Large intestine (tissue), 12 donors: ENCODE measurements at places on chromosomes 2 and 18. TPM values are rescaled to one million over a fixed set of nuclear protein-coding genes. Genes with fewer than 3 reads are reported as not detected.

UGT1A7 gene
- polyA plus RNA-seq = not detected

LBX2 gene
- polyA plus RNA-seq = 47.8 TPM

- DNase-seq = no peak
Observed at GRCh38 chr2:44101246-44101645, 67.4 kb upstream of the PPM1B start.

GRCh38 chr2:10880586-10881321 lies 31.0 kb upstream of the KCNF1 start:
- DNase-seq = no peak

GRCh38 chr2:185063761-185064160 lies 465.4 kb downstream of the ZNF804A start:
- no peak for DNase-seq

ZNF519 gene
- polyA plus RNA-seq = 7.2 TPM

DNA sequence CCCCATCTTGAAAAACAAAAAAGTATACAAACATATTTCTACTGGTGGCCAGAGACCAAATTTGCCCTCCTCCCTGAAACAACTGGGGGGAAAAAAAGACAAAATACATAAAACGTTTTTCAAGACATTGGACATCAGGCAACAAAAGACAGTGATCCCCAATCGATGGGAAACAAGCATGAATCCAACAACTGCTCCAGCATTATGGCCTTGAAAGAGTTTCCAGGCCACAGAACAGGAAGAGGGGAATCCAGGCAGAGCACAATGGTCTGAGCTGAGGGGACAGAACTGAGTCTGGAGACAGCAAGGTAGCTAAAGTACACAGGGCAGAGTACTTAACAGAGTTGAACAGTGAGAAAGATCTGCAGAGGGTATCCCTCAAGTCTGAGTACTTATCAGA lies 4.4 kb downstream of the CCDC88A start:
- no peak for DNase-seq

AGFG1 gene
- polyA plus RNA-seq = 113 TPM

SEPTIN10 gene
- polyA plus RNA-seq = 67.4 TPM

CD28 gene
- polyA plus RNA-seq = 1.5 TPM

- DNase-seq = no peak
Observed at GRCh38 chr2:24945907-24946306, 25.8 kb downstream of the DNAJC27 start.

DNA sequence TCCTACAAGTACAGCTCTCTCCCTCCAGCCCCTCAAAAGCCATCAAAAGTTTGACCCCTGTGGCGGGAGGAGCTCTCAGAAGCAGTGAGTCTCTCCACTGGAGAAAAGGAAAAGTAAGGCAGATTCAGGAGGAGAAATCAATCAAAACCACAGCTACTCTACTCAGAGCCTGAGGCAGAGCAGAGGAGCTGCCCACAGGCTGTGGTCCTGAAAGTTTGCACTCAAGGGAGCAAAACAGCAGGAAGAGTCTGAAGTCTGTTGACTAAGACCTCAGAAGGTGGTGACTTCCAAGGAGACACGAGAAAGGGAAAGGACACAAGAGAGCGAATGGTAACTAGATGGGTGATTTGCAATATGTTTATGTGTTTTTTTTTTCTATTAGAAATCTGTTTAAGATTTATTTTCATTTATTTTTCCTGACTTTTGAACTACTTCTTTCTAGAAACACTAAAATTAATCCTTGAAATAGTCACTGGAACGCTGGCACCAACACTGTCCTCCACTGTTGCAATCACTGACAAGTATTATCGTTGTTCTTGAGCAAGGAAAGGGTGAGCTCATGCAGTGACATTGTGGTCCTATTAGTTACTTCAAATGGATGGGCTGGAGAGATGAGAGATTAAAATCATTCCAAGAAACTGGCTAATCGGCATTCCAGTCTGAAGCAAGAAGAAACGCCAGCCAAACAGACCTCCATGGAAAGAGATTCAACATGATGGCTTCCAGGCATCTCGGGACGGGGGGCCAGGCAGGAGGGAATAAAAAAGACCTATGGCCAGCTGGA lies 35.8 kb downstream of the PID1 start:
- no peak for DNase-seq

DNA sequence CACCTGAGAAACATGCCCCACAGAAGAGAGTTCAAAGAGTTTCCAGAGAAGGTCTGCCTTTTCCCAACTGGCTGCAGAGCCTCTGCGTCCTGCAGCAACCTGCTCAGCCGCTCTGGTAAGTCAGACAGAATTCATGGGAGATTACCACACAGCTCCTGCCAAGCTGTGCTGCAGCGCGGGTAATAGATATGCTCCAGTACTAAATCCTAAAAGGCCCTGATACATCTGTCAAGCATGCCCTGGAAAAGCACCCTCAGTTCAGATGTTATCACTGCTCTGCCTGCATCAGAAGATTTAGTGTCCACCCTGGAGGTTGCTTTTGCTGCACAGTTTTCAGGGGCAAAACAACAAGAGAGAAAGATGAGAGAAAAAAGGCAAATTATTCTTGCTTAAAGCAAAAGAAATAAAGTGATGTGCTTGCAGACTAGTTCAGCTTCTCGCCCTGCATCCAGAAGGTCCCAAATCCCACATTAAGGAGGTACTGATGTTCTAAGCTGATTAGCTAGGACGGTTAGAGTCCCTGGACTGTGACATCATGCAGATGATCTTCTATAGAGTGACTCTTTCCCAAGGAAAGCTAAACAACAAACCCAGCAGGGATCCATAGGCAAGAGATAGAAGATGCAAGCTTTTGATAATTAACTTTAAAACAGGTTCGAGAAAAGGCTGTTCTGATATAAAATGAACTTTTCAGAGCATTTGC lies 488.6 kb downstream of the BCL11A start:
- DNase-seq = no peak

- DNase-seq = no peak
Observed at GRCh38 chr2:112831946-112832840, 4.4 kb downstream of the IL1B start.

GRCh38 chr2:49004036-49004626 lies 150.2 kb downstream of the FSHR start:
- DNase-seq = no peak

DNA sequence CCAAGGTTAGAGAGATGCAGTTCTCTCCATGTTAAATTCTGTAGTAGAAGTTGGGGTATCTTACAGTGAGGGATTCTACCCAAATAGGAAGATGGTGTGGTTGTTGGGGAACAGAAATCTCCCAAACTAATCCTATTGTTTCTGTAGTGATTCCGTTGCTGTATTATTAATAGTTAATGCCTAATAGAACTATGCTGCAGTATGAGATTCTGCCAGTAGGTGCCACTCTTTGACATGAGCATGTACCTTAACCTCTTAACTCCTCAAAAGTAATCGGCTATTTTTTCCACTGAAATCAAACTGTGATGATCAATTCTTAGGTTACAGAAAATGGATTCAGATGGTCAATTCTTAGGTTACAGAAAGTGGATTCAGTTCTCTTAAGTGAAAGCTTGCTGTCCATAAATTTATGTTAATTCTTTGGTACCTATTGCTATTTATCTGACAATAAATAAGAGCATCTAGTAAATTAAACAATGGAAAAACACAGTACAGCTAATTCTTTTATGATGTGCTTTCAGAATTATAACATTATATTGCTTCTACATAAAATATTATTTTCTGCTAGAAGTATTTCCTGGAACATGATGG lies 97.9 kb upstream of the DLX2 start:
- no peak for DNase-seq

DNA sequence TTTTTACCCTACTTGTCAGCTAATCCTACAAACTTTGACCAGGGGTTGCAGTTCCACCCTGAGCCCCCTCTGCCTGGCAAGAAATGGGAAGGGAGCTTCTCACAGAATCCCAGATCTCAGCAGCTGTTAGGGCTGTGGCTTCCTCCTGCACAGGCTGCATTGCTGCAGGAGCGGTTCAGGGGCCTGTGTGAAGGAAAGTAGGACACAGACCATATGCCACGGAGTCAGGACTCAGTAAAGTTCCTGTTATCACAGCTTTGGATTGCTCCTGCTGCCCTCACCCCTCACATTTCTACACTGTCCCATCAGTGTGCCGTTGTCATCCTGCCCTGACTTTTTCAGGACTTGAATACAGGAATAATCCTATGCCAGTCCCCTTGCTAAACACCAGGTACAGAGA lies 62.8 kb upstream of the SP3 start:
- DNase-seq = no peak

BARD1 gene
- polyA plus RNA-seq = 8.6 TPM

DNA sequence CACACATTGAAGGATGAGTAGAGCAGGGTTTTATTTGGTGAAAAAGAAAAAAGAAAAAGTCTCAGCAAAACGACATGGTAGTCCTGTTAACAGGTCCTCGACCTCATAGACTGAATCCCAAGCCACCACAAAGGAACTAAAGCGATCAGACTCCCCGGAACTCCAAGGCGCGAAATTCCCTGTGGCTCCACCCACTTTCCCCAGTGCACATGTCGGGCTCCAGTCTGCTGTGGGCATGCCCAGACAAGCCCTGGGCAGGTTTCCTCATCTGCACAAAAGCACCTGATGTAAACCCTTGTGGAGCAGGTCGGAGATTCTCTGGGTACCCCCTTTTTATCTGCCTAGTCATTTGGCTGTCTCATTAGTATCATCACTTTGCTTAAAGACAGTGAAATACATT lies 170.7 kb upstream of the FSIP2 start:
- DNase-seq = no peak

DNA sequence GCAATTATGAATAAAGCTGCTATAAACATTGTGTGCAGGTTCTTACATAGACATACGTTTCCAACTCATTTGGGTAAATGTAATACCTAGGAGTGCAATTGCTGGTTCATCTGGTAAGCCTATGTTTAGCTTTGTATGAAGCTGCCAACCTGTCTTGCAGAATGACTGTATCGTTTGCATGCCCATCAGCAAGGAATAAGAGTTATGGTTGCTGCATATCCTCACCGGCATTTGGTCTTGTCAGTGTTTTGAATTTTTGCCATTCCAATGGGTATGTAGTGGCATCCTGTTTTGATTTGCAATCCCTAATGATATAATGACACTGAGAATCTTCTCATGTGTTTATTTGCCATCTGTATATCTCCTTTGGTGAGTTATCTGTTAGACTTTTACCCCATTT lies 20.7 kb downstream of the CCDC150 start:
- DNase-seq = no peak

DNA sequence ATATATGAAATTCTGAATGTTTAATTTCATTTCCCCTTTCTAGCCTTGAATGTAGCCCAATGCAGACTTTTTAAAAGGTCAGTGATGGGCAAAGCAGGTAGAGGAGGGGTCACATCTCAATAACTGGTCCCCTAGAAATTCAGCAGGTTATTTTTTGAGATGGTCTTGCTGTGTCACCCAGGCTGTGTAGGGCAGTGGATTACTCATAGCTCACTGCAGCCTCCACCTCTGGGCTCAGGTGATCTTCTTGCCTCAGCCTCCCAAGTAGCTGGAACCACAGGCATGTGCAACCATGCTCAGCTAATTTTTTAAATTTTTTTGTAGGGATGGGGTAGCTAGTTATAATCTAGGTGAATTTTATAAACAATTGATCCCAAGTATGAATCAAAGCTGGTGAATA lies 8.8 kb downstream of the IAH1 start:
- DNase-seq = no peak

GRCh38 chr18:51878724-51879123 lies 461.3 kb upstream of the DCC start:
- DNase-seq = no peak

DNA sequence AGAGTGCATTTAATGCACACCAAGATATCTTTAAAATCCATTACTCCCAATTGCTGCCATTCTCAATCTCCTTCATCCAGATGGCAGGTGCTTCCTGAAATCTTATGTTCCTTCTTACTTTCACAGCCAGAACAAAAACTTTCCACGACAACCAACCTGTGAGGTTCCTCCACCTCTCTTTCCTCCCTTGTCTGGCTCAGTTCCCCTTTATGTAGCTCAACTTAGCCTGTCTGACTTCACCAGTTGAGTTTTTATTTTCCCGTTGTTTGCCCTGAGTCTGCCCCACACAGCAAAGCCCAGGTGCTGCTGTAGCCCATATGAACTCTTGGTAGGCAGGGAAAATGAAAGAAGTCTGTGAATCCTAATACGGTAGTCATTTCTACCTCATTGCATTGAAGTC lies 112.5 kb downstream of the MREG start:
- DNase-seq = no peak

GALR1 gene
- polyA plus RNA-seq = 0.51 TPM

GRCh38 chr2:158463496-158464095 lies 6.8 kb downstream of the PKP4 start:
- peak; percentile 31 for DNase-seq

DCC gene
- 0.58 TPM for polyA plus RNA-seq

CCDC148 gene
- polyA plus RNA-seq = 0.61 TPM

GRCh38 chr2:157804355-157804754 lies 71.8 kb downstream of the ACVR1 start:
- DNase-seq = no peak

TWIST2 gene
- polyA plus RNA-seq = 4.9 TPM

- DNase-seq = no peak
Observed at GRCh38 chr2:159961451-159961850, 101.0 kb downstream of the PLA2R1 start.

DNA sequence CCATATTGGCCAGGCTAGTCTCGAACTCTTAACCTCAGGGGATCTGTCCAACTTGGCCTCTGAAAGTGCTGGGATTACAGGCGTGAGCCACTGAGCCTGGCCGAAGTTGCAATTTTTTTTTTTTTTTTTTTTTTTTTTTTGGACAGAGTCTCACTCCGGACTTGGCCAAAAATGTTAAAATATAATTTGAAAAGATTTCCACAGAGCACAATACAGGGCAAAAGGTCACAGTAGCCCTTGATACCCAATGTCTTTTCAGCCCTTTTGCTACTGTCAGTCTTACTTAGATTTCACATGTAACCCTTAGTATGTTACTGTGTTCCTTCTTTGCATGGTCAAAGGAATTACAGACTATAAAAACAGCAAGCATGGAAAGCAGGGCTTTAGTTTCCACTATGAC lies 42.6 kb upstream of the MAPRE2 start:
- DNase-seq = no peak

DNA sequence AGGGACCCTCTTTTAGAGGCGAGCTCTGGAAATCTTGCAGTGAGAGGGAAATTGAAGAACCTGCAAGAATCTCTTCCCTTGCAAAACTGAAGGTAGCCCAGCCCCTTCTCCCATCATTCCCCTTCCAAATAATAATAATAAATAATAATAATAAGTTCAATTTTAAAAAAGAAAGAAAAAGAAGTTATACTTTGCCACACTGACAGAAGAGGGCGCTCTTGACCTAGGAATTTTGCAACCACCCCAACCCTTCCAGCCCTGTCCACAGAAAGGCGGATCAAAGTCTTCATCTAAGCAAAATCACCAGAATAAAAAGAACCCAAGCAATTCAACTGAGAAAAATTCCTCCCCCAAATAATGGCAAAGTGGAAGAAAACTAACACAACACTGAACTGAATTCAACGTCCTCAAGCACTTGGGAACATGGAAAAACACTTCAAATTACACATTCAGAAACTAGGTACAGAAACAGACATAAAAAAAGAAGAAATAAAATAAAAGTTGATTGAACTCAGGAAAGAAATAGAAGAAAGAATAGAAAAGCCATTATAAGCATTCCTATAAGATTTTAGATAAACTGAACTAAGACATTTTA lies 98.9 kb upstream of the GLS start:
- DNase-seq = no peak

- no peak for DNase-seq
Observed at GRCh38 chr2:175805442-175806124, 196.5 kb downstream of the LNPK start.

FBLN7 gene
- 1.7 TPM for polyA plus RNA-seq
